ENCODE measurements at places on chromosomes 13 and 19.

GRCh38 chr19:9644472-9644871, 23.4 kb upstream of the ZNF561 start:
- DNase-seq = no peak

- DNase-seq = no peak
These were observed 60.5 kb downstream of the SPATA13 start for GRCh38 chr13:24221007-24221406.

GRCh38 chr19:325173-325936, 19.2 kb downstream of the MIER2 start:
- no peak for DNase-seq

DNA sequence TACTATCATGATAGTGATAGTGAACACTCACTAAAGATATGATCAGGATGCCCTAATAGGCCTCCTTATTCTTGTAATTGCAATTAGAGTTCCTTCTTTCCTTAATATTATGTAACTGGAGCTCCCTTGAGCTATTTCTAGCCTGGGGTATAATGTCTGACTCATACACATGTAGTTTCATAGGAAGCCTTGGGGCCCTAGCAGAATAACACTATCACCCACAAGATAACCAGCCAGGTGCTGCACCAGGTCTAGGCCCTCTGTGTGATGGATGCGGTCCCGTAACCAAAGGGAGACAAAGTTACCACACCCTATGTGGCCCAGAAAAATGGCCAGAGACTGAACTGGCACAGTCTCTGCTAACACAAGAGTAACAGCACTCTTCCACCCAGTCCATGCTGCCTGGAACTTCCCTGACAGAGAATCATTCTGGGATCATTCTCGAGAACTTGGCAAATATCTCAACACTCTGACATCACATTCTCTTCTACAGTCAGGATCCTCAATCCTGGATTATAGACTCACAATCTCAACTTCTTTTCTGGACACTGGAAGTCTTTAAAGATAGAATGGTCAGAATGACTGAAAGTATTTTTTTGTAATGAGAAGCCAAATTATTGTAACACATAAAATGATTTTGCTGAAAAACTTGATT, 32.6 kb upstream of the IGFL4 start:
- no peak for DNase-seq

- no peak for DNase-seq
These were observed 134.8 kb downstream of the LACC1 start for GRCh38 chr13:44014501-44014900.

DNA sequence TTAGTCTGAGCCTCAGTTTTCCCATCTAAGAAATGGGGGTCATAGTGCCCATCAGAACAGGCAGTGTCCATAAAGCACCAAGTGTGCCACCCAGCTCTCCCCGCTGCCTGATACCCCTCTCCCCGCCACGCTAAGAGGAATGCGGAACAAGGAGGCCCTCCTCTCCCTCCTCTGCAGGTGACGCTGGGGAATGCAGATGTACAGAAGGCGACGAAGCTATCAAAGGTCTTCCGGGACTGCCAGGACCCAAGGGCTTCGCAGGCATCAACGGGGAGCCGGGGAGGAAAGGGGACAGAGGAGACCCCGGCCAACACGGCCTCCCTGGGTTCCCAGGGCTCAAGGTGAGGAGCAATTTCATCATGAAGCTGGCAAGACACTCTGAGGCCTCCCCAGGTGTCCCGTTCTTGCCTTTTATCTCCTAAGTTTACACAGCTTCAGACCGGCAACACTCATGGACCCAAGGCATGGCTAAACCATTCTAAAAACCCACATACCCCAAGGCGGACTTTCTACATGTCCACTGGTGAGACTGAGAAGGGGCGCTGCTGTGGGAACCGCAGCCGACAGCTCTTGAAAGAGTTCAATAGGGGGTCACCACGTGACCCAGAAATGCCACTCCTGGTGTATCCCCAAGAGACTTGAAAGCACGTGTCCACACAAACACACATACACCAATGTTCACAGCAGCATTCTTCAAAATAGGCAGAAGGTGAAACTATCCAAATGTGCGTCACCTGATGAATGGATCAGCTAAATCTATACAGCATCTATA, 102.7 kb downstream of the RAB20 start:
- no peak for DNase-seq

DNA sequence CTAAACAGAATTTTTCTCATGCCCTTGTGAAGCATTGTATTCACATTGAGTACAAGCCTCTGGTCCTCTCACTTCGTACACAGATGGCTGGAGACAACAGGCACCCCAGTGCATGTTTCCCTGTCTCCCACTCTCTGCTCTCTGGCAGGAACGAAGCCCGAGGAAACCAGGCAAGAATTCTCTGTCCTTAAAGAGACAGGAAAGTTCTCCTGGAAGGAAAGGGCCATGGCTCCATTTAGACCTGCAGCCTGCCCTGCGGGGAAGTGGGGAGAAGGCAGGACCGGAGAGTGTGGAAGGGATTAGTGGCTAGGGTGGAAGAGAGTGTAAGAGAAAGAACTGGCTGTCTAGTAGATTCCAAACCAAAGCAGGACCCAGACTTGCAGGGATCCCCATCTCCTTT, 15.5 kb upstream of the AMER2 start:
- no peak for DNase-seq

- DNase-seq = peak; percentile 96
These were observed 186.2 kb downstream of the EFNB2 start for GRCh38 chr13:106349080-106349931.

DNA sequence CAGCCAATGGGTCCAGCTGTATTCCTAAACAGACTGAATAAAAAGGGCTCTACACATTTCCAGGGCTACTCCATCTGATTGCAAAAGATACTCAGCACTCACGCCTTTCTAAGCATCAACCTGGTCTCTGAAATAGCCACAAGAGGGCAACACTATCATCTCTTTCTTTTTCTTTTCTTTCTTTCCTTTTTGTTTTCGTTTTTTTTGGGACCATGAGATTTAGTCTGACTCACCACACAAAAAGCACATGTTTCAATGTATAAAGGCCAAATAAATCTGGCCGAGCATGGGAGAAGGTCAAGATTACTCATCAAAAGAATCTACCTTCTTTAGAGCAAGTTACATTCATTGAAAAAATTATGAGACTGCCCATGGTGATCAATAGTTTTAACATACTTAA, 805.6 kb upstream of the ARGLU1 start:
- DNase-seq = peak; percentile 29

DNA sequence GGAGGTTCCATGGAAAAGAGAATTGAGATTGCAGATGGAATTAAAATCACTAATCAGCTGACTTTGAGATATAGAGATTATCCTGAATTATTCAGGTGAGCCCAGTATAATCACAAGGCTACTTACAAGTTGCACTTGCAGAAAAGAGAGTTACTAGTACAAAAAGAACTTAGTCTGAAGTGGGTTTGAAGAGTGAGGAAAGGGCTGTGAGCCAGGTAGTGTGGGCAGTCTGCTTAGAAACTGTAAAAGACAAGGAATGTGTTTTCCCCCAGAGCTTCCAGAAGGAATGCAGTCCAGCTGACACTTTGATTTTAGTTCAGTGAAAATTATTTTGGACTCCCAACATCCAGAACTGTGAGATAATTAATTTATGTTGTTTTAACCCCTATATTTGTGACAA, 285.4 kb upstream of the GPC6 start:
- DNase-seq = no peak

- DNase-seq = no peak
These were observed 94.5 kb downstream of the TDRD3 start for GRCh38 chr13:60491531-60491930.
